ENCODE measurements at places on chromosomes 3 and 15. TPM values are rescaled to one million over a fixed set of nuclear protein-coding genes. Genes with fewer than 3 reads are reported as not detected.

GRCh38 chr3:116390318-116390717 is 55.0 kb downstream of the LSAMP start:
- DNase-seq = no peak

DNA sequence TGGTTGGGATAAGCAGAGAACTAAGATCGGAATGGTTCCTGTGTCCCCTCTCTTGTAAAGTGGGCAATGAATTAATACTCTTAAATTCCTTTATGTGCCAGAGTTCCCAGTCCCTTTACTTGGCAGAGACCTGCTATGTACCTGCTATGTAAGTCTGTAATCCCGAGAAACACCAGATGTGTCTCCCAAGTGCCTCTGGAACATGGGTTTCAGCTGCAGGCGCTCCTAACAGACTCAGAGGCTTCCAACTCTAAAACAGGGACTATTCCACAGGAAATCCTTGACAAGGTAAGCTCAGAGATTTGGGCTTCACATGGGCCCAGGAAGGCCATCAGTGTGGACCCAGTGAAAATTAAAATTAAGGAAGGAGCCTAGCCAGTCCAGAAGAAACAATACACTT is 117.7 kb upstream of the PLCL2 start:
- DNase-seq = no peak

DNA sequence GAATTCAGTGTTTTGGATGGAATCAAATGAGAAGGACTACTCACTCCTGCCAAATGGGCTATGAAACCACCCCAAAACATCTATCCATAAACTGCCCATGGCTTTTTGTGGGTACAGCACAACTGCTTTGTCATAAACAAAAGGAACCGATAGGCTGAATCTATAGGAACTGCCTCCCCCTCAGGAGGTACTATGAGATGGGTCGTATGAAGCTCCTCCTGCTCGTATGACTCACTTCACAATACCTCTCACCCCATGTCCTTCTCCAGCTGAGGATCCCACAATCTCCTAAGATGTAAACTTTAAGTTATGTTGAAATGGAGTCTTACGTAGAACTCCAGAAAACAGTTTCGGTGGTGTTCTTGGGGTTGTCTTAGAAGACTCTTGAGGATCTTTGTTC is 129.9 kb upstream of the SAMMSON start:
- DNase-seq = no peak

ISLR gene
- total RNA-seq = 110 TPM

EPHA3 gene
- 158 TPM for total RNA-seq

ATP2B2 gene
- total RNA-seq = 0.53 TPM

STRIT1 gene
- 1.4 TPM for total RNA-seq

Data from urinary bladder (tissue), 4 donors.